ENCODE measurements at places on chromosomes 2 and 18. TPM values are rescaled to one million over a fixed set of nuclear protein-coding genes. Genes with fewer than 3 reads are reported as not detected.
A peak's percentile ranks its signal among the peaks of the same experiment; 100 is the strongest.

Gene PSMA8
- total RNA-seq: not detected

DNA sequence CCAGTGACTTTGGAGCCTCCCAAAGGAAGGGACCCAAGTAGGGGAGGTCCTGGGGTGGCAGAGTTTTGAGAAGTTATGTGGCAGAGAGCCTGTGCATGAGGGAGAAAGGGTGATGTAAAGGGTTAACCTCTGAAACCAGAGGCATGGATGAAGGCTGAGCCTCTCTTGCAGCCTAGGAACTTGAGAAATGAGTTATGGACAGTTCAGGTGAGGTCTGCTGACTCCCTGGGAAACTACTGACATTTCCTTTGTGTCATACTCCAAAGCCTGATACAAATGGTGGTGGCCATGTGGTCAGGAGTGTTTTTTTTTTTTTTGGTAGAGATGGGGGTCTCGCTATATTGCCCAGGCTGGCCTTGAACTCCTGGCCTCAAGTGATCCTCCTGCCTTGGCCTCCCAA lies 12.4 kb upstream of the GNLY start:
- no peak for DNase-seq
- no peaks in the 10 kb centered on the region for H3K27me3 ChIP-seq
- peaks cover 4% of the 10 kb centered on the region for H3K4me1 ChIP-seq
- H3K36me3 ChIP-seq: no peaks in the 10 kb centered on the region
- no peak overlapping the region for H3K4me3 ChIP-seq

Gene CLEC4F
- 0.72 TPM for total RNA-seq

Gene POLR1A
- 33.7 TPM for total RNA-seq

- no peaks in the 10 kb centered on the region for H3K27me3 ChIP-seq
- DNase-seq: no peak
- H3K27ac ChIP-seq: no peak overlapping the region
- no peaks in the 10 kb centered on the region for H3K36me3 ChIP-seq
Measured at GRCh38 chr2:170878505-170878904, 50.5 kb upstream of the GORASP2 start.

Gene SESTD1
- total RNA-seq: 93.5 TPM

DNA sequence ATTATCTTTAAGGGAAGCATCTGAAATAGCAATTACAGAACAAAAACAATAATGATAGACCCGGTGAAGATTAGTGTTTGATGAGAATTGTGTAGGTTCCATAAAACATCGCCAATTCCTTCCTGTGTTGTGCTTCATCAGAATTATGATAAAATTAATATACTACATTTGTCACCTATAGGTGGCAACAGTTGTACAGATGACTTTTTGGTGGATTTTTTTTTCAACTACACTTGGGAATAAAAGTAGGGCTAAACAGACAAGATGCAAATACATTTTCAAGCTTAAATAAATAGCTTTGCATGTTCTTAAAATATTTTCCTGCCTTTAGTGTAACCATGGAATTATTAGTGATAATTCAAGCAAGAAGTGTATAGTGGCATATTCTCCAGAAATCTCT lies 7.0 kb upstream of the LYPD1 start:
- no peaks in the 10 kb centered on the region for H3K36me3 ChIP-seq
- DNase-seq: no peak
- no peak overlapping the region for H3K4me3 ChIP-seq
- no peak overlapping the region for H3K27ac ChIP-seq
- H3K4me1 ChIP-seq: no peaks in the 10 kb centered on the region

GRCh38 chr2:142750858-142751257 lies 126.6 kb upstream of the KYNU start:
- H3K27ac ChIP-seq: no peak overlapping the region
- no peaks in the 10 kb centered on the region for H3K36me3 ChIP-seq
- H3K27me3 ChIP-seq: no peaks in the 10 kb centered on the region
- DNase-seq: no peak
- no peaks in the 10 kb centered on the region for H3K4me1 ChIP-seq

DNA sequence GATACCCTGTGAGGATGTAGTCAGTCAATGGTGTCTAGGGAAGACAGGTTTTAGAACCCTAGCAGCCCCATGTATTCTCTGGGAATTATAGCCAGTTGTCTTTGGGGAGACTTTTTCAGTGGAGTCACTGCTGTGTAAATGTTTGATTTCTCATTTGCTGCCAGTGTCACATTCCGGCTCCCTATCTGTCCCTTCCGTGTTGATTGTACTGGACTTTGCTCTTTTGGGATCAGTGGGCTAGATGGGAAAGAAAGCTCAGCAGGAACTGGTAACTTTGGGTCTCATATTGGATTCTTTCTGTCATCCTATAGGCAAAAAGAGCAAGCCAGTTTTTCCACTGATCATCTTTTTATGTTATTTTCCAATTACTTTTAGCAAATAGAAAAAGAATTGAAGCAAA lies 70.1 kb downstream of the GTF3C3 start:
- no peaks in the 10 kb centered on the region for H3K4me1 ChIP-seq
- no peaks in the 10 kb centered on the region for H3K27me3 ChIP-seq
- DNase-seq: no peak
- H3K4me3 ChIP-seq: no peak overlapping the region
- H3K36me3 ChIP-seq: peaks cover 5% of the 10 kb centered on the region

- no peaks in the 10 kb centered on the region for H3K4me1 ChIP-seq
- no peak overlapping the region for H3K27ac ChIP-seq
- H3K27me3 ChIP-seq: no peaks in the 10 kb centered on the region
- H3K36me3 ChIP-seq: no peaks in the 10 kb centered on the region
- no peak overlapping the region for H3K4me3 ChIP-seq
- DNase-seq: no peak
Measured at GRCh38 chr18:68734308-68734707, 19.4 kb upstream of the TMX3 start.

DNA sequence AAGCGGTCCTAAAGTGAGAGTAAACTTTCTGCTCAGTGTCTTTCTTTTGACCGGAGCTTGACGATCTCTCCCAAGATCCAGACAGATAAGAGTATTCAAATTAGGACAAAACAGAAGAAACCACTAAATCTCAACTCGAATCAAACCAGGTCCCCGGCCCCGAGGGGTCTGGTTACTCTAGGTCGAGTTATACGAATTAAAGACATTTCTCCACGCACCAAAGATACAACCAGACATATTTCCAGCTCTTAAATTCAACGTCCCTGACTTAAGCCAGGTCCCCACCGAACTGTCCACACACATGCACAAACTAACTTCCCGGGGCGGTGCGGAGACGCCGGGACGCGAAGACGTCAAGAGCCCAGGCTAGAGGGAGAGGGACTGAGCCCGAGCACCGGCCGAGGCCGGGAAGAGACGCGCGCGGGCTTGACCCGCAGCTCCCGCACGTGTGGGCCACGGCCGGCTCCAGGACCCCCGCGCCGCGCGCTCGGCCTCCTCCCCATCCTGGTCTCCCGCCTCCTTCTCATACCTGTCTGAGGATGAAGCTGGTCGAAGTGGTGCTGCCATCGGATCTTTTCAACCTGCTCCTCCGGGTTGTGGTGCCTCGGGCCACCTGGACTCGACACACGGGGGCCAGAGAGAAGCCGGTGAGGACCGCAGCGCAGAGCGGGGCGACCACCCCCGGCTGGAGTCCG lies 896 bp downstream of the CACNB4 start:
- H3K4me3 ChIP-seq: peak overlapping the region; percentile 63
- peak; percentile 75 for DNase-seq
- no peaks in the 10 kb centered on the region for H3K4me1 ChIP-seq
- H3K27ac ChIP-seq: peak overlapping the region; percentile 0

DNA sequence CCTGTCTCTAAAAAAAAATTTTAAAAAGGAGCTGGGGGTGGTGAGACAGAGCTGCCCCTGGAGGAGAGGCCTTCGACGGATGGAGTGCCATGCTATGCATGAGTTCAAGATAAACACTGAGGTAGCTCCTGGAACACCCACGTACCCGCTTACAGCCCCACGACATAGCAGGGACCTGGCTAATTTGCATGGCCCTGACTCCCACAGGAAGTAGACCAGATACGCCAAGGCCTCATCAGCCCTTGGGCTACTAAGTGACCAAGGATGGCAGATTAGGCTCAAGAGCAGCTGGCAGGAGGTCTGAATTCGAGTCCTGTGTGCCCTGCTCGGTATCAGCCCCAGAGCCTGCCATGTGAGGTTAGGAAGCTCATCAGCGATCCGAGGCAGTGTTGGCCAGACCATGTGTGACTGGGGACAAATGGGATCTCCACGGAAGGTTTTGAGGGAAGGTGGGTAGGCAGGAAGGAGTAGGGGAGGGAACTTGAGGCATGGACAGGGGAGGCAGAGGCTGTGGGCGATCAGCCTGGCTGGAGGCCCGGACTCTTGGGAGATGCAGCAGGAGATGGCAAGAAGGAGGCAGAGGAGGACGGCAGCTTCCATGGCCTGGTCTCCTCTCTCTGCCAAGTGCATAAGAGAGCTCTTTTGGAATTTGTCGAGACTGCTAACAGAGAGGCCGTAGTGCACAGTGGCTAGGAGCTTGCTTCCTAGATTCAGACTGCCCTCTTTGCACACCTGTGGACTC lies 218.3 kb downstream of the GLI2 start:
- no peaks in the 10 kb centered on the region for H3K27me3 ChIP-seq
- no peaks in the 10 kb centered on the region for H3K4me1 ChIP-seq
- no peak for DNase-seq
- H3K27ac ChIP-seq: no peak overlapping the region

Gene ASTL
- not detected for total RNA-seq

- H3K36me3 ChIP-seq: no peaks in the 10 kb centered on the region
- no peak overlapping the region for H3K4me3 ChIP-seq
- no peaks in the 10 kb centered on the region for H3K27me3 ChIP-seq
- H3K27ac ChIP-seq: no peak overlapping the region
- no peaks in the 10 kb centered on the region for H3K4me1 ChIP-seq
Measured at GRCh38 chr2:35099342-35099741, 1256.2 kb upstream of the CRIM1 start.

Gene SKOR2
- total RNA-seq: not detected

Gene OLA1
- 64.2 TPM for total RNA-seq

GRCh38 chr2:33395034-33395433 lies 81.4 kb upstream of the RASGRP3 start:
- peaks cover 2% of the 10 kb centered on the region for H3K4me1 ChIP-seq
- H3K4me3 ChIP-seq: no peak overlapping the region
- H3K27ac ChIP-seq: no peak overlapping the region
- DNase-seq: no peak
- H3K27me3 ChIP-seq: no peaks in the 10 kb centered on the region
- no peaks in the 10 kb centered on the region for H3K36me3 ChIP-seq

Gene SEPTIN10
- 80.7 TPM for total RNA-seq

DNA sequence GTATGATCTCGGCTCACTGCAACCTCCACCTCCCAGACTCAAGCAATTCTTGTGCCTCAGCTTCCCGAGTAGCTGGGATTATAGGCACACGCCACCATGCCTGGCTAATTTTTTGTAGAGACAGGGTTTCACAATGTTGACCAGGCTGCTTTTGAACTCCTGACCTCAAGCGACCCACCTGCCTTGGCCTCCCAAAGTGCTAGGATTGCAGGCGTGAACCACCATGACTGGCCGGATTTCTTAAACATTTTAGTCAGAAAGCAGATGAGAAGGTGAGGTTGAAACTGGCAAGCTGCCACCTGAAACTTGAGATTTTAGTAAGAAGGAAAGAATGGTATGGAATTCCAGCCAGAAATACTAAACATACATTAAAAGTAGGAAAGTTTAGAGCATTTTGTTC lies 31.9 kb downstream of the KLHL23 start:
- no peak overlapping the region for H3K27ac ChIP-seq
- peak; percentile 19 for DNase-seq
- H3K4me3 ChIP-seq: no peak overlapping the region
- H3K27me3 ChIP-seq: peaks cover 7% of the 10 kb centered on the region

DNA sequence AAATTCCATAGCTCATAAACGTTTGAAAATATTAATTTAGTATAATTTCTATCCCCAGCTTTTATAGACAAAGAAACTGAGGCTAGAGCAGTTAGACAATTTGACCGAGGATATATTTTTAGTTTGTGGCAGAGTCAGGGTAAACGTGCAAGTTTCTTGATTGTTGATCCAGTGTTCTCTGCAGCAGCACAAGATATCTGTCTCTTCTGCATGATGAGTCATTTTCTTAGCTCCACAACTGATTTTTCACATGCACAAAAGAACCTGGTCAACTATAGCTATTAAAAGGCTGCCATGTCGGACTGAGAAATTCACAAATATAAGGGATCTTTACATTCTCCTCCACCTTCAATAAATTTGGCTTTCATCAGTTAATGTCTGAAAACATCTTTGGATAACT lies 143.4 kb upstream of the CYP26B1 start:
- H3K36me3 ChIP-seq: no peaks in the 10 kb centered on the region
- no peaks in the 10 kb centered on the region for H3K4me1 ChIP-seq
- no peak overlapping the region for H3K27ac ChIP-seq
- H3K4me3 ChIP-seq: no peak overlapping the region
- H3K27me3 ChIP-seq: no peaks in the 10 kb centered on the region

Gene SPATA3
- not detected for total RNA-seq

Gene DNAJC5G
- total RNA-seq: not detected

Gene GAL3ST2
- 0.19 TPM for total RNA-seq

Gene EN1
- 0.16 TPM for total RNA-seq

Gene TMEFF2
- total RNA-seq: not detected

DNA sequence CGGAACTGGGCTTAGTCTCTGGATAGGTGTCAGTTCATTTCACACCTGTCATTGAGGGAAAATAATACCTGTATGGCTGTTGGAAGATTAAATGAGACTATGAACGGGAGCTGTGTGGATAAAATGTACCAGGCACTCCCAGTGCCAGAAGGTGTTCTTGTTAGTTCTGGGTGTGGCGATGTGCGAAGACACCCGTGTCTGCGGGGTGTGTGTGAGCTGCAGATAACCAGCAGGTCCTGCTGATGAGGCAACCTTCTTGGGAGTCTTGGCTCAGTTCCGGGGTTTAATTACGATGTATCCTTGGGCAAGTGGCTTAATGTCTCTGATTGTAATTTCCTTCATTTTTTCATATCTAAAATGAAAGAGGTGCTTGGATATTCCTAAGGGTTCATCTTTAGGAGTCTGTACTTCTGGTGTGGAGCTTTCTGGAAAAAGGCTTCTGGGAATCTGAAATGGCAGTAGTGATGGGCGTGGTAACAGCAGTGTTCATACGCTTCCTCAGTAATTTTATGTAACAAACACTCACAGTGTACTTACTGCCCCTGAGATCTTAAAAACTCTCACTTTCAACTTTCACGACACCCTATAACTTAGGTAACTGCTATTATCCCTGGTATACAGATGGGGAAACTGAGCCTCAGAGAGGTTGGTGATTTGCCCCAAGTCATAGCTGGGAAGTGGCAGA lies 35.0 kb downstream of the NEDD4L start:
- H3K27ac ChIP-seq: no peak overlapping the region
- H3K36me3 ChIP-seq: no peaks in the 10 kb centered on the region
- no peak for DNase-seq
- H3K4me3 ChIP-seq: no peak overlapping the region

GRCh38 chr2:64995041-64995440 lies 5.8 kb downstream of the SLC1A4 start:
- H3K27me3 ChIP-seq: no peaks in the 10 kb centered on the region
- H3K27ac ChIP-seq: no peak overlapping the region
- H3K4me3 ChIP-seq: no peak overlapping the region
- H3K4me1 ChIP-seq: no peaks in the 10 kb centered on the region
- no peaks in the 10 kb centered on the region for H3K36me3 ChIP-seq
- DNase-seq: no peak

GRCh38 chr2:60479226-60480088 lies 74.0 kb downstream of the BCL11A start:
- H3K4me3 ChIP-seq: no peak overlapping the region
- H3K36me3 ChIP-seq: no peaks in the 10 kb centered on the region
- H3K27me3 ChIP-seq: no peaks in the 10 kb centered on the region

Gene OTOF
- 0.16 TPM for total RNA-seq

Gene RNF144A
- 12.3 TPM for total RNA-seq

Gene DSG4
- not detected for total RNA-seq

Gene GTF2A1L
- 0.76 TPM for total RNA-seq

GRCh38 chr18:66630831-66631230 lies 26.9 kb upstream of the CDH19 start:
- H3K4me3 ChIP-seq: no peak overlapping the region
- no peak for DNase-seq
- no peaks in the 10 kb centered on the region for H3K36me3 ChIP-seq
- H3K4me1 ChIP-seq: no peaks in the 10 kb centered on the region
